ENCODE measurements at places on chromosomes 3 and 15.

GRCh38 chr3:97763586-97764406, 762 bp upstream of the ARL6 start:
- no peak for DNase-seq

DNA sequence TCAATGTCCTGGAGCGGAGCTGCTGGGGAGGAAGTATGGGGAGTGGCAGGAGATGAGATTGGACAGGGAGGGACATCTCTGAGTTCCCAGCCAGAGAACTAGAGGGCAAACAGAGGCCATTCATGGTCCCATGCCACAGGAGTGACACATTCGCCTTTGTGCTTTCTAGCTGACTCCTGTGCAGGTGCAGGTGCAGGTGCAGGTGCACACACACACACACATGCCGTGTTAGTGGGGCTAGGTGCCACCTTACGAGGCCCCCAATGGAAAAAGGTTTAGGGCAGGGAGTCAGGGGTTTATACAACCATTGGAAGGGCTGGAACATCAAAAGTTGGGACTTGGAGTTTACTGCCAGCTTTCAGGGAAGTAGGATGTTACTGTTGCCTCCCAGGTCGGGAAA, 52.0 kb downstream of the TPRA1 start:
- no peak for DNase-seq

DNA sequence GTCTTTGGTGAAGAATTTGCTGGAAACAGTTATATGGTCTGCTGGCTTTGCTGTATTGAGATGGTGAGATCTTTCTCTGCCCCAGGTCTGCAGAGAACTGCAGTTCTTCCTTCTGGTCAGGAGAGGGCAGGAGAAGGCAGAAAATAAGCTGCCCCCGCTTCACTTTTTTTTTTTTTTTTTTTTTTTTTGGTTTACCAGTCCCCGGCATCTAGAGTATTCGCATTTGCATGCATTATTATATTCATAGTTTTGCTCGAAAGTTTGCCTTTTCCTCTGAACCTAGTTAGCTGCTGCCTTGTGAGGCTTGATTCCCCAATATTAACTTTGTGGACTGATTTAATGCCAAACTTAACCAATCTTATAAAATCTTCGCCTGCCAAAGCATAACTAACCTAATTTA, 10.6 kb upstream of the PARL start:
- peak; percentile 78 for DNase-seq

DNA sequence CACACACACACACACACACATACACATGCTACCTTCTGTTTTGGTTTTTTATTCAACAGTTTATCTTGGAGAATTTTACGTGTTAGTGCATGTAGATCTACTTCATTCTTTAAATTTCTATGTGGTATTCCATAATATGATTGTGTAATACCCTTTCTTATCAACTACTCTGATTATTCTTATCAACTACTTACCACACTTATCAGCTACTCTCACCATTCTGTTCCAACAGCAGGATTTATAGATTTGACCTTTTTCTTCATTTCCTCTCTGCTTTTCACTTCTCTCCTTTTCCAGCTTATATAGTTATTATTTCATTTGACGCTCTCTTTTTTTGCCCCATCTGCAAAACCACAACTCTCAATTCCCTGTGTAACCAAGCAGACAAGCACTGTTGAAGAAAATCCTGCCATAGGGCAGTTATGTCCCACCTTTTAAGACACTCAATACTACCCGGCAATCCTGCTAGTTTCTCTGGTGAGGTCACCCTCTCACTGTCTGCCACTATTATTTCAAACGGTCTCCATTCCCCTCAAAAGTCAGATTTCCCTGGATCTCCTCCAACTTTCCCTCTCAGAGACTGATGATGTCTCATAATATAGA, 56.9 kb upstream of the SATB1 start:
- no peak for DNase-seq

All from Kasumi-1 (cell line).